Anterior cingulate cortex (tissue), 58 donors: ENCODE measurements at places on chromosomes 13 and 19.

GRCh38 chr13:46778890-46779289 is 18.1 kb downstream of the ESD start:
- DNase-seq, result no peak

DNA sequence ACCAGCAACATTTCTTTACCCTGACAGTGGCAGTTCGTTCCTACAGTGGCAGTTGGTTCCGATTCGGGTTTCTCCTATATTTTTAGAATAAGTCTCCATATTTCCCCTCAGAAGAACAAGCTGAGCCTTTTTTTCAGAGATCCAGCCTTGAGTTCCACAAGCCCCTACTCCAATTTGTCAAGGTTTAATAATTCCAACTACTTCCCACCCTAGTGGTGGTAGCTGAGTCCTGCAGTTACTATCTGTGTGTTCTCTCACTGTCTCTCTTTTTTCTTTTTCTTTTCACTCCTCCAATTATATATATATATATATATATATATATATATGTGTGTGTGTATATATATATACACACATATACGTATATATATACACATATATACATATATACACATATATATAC is 1347.3 kb downstream of the PCDH9 start:
- DNase-seq, result no peak

- peak; percentile 22 for DNase-seq
These were observed 293.6 kb downstream of the DNAJC15 start for GRCh38 chr13:43316946-43317353.

- DNase-seq, result no peak
These were observed 571 bp downstream of the ZNF302 start for GRCh38 chr19:34678085-34678412.

DNA sequence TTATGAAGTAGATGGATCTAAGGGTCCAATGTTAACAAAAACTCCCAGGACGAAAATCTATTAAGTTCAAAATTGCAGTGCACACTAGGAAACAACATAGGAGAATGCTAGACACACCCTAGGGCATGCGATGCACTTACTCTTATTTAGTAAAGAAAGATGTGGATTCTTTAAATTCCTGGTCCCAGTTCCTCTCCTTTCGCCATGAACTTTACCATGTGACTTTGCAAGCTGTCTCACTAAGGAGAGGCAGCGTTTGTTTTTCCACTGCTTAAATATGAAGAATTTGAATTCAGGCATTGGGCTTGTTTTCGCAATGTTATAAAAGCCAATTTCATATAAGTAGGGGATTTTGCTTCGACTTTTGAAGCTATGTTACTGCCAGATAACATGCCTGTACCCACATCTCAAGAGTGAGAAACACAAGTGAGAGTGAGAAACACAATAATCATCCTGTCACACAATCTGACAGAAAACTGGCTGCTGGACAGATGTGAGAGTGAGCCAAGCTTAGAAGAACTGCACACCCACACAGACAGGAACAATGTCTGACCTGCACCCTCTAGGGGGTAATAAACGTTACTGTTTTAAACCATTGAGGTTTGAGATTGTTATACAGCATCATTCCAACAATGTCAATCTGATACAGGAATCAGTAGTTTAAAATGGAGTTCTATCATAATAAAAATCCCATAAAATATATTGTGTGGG is 1308.4 kb downstream of the SLITRK5 start:
- no peak for DNase-seq
